ENCODE measurements at places on chromosomes 6 and 20.

DNA sequence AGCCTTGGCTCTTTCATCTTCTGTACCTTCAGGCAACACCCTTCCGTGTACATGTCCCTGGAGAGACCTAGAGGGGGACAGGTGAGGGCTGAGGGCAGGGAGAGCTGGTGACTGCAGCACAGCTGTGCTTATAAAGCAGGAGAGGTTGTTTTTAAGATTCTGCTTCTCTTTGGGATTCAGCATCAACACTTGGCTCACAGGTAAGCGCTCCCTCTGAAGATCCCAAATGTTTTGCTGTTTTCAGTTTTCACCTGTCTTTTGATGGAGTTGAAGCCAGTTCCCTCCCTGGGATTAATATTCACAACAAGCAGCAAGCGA, 19.4 kb upstream of the TRAF3IP2 start:
- no peak for DNase-seq

- no peak for DNase-seq
Observed at GRCh38 chr6:111980971-111981840, 72.7 kb upstream of the CCN6 start.

DNA sequence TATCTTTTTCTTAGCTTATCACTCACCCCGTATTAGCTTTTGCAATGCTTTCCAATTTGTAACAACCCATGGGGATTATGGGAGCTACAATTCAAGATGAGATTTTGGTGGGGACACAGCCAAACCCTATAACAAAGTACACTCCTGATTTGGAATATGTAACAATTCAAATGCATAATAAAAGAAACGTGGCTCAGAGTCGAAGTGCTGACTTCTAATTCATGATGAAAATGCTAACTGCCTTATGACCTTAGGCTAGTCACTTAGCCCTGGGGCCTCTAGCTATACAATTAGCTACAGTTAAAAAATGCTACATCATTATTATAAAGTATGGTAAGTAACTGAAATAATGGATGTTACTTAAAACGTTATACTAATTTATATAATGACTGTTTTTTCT, 955.0 kb upstream of the FLRT3 start:
- no peak for DNase-seq

DNA sequence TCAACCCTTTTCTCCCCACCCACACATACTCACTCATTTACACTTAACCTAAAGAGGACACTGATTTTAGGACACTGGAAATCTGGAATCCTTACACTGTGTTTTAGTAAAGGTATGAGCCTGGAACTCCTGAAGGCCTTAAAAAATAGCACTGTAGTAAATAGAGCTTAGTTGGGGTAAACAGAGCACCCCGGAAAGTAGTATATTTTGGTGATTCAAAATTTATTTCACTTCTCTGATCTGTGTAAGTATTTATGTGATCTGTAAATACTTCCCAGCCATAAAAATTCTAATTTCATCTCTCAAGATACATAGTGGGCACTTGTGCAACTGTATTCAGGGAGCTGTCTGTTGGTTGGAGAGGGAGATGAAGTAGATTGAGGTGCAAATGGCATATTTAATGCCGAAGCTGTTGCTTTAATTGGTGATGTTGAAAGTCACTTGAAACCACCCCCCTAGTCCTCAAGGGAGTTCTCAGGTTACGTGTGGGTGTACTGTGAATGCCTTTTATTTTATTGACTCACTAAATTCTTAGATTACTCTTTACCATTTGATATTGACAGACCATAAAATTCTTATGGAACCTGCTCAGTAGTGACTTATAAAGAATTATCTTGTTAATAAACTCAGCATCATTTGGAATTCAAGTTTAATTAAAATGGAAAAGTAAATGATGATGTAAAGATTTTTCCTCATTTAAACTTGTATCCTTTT, 154.9 kb downstream of the SOX4 start:
- peak; percentile 46 for DNase-seq

DNA sequence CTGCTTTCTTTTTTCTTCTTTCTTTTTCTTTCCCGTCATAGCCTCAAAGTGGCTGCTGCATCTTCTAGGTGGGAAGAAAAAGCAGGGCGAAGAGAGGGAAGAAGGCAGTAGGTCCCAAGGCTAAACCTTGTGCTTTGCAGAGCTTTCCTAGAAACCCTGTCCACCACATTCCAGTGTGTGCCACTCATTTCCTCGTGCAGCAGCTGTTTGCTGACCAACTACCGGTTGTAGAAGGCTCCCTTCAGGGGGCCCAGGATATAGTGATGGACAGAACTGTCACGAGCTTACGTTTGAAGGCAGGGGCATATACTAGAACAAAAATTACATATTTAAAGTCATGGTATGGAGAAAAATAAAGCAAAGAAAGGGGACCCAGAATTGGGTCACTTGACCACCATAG, 103.0 kb downstream of the SASH1 start:
- no peak for DNase-seq

DNA sequence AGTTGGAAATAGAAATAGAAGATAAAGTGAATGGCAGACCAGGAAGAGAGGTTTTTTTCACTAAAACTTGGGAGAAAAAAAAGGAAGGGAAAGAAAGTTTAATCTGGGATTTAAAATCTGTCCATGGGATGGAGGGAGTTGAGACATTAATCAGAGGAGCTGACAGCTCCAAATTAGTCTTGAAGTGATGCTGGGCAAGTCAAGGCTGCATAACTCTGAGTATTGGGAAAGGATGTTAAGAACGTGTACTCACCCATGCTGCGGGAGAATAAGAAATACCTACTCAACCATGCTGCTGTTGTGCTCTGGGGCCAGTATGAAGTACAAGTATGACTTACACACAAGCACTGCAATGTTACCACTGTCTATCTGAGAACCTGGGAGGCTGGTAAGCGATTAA, 47.5 kb downstream of the SNRNP48 start:
- no peak for DNase-seq

GRCh38 chr20:47944682-47945081, 159.4 kb upstream of the SULF2 start:
- DNase-seq = no peak

GRCh38 chr20:54004445-54004844, 65.9 kb downstream of the BCAS1 start:
- no peak for DNase-seq

DNA sequence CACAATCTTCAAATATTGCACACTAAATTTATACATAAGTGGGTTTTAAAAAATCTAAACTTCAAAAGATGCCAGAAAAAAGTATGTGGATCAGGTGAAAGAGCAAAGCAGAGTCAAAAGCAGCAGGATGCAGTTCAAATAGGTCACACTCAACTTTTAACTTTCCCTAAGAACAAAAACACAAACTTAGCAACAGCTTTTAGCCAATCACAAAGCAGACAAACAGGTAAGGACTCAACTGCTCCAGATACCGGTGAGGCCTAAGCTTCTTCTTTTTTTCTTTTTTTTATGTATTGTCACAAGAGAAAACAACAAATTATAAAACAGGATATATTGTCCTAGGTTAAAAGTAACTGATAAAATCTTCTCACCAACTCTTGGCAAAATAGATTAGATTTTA, 74.7 kb downstream of the SESN1 start:
- DNase-seq = no peak

DNA sequence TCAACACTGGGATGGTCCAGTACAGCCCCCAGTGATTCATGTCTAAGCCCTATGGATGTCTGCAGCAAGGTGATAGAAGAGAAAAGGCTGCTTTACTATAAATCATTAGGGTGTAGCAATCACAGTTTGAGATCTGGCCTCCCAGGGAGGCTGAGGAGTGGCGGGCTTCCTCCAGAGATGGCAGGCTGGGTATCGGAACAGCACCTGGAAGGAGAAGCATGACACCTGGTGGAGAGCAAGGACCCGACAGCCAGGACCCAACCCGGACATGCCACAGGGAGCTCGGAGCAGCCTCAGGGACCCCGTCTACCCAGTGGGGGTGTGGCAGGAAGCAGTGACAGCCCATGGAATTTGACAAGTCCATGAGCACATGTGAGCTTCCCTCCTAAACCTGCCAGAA, 114.8 kb upstream of the CD93 start:
- DNase-seq = peak; percentile 28

DNA sequence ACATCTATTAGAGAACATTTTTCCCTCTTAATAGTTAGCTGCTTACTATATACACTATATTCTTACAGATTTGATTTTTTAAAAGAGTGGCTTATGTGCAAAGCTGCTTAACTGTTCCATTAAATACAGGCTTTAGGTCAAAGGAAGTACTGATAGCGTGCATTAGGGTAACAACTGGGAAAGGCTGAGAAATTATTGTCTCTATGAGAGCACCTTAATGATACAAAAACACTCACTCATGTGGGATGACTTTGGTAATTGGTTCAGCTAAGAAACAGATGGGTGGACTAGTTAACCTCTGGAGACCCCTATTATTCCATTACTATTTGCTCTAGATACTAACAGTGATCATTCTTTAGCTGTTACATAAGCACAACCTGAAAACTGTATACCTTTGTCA, 4.0 kb downstream of the DCDC2 start:
- DNase-seq = no peak

- no peak for DNase-seq
Observed at GRCh38 chr20:9374072-9374471, 140.3 kb upstream of the LAMP5 start.

DNA sequence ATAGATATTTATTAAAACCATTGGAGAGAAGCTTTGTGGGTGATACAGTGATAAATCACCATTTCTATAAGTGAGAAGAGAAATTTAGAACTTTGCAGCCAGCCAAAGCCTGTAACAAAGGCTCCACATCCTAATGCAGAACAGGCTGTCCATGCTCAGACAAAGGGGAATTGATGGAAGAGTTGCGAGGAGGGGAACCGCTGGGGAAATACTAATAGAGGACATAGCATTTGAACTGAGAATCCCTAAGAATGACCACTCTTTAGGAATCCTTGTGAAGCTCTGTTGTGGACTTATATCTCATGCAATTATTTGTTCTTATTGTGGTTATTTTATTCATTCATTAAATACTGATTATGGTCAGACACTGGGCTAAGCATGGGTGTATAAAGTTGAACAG, 167.8 kb downstream of the PHF3 start:
- no peak for DNase-seq

GRCh38 chr6:136546331-136546730, 3.9 kb downstream of the MAP7 start:
- DNase-seq = no peak

DNA sequence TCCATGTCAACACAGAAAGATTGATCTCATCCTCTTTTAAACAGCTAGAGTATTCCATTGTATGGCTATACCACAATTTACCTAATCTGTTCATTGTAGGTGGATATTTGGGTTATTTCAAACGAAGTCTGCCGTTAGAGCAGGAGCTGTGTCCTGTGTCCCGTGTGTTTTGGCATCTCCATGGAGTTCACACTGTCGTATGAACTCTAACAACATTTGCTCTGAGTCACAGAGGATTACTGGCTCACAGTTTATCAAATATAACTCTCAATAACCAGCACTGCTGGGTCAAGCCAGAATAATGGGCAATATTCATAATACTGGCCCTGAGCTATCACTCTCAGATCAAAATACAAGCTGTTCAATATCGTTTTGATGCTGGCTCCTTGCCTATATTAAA, 16.4 kb downstream of the TRAM2 start:
- no peak for DNase-seq

DNA sequence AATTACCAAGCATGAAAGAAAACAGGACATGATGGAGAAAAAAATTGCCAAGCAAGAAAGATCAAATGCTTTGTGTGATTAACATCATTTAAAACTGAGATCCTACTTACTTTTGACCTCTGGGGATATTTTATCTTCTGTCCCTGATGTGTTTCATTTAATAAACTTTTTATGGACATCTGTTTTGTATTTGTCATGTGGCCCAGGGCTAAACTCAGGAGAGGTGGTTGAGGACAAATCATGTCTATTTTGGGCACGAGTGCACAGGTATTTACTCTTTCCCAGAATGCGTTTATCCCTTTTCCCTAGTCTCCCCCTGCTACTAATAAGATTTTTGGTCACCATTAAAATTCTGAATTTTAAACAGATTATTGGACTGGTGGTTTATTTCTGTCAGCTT, 128.2 kb downstream of the NCOA3 start:
- DNase-seq = no peak

GRCh38 chr20:56412949-56413348, 889 bp downstream of the CASS4 start:
- DNase-seq = no peak

GRCh38 chr6:159844737-159845645, 44.9 kb downstream of the PNLDC1 start:
- DNase-seq = no peak

- DNase-seq = no peak
Observed at GRCh38 chr20:24227600-24227999, 239.0 kb upstream of the GGTLC1 start.

GRCh38 chr6:110629153-110629552, 152.7 kb upstream of the SLC22A16 start:
- DNase-seq = peak; percentile 44

DNA sequence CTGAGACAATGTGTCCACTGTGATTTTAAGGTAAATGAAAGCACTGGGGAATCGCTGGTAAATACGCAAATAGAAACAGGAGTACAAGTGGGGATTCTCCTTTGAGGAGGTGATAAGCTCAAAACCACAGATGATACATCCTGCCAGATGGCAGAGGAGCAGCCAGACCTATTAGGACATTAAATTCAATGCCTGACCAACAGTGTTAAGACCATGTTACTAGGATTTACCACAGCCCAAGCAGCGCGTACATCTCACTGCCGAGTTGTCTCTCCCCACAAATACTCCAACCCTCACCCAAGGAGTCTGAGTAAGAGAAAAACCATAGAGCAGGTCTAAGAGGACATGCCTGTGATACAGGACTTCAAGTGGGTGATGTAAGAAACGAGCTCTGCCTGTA, 68.9 kb upstream of the TULP1 start:
- DNase-seq = no peak

GRCh38 chr20:24783631-24784492, 165.2 kb upstream of the CST7 start:
- no peak for DNase-seq

DNA sequence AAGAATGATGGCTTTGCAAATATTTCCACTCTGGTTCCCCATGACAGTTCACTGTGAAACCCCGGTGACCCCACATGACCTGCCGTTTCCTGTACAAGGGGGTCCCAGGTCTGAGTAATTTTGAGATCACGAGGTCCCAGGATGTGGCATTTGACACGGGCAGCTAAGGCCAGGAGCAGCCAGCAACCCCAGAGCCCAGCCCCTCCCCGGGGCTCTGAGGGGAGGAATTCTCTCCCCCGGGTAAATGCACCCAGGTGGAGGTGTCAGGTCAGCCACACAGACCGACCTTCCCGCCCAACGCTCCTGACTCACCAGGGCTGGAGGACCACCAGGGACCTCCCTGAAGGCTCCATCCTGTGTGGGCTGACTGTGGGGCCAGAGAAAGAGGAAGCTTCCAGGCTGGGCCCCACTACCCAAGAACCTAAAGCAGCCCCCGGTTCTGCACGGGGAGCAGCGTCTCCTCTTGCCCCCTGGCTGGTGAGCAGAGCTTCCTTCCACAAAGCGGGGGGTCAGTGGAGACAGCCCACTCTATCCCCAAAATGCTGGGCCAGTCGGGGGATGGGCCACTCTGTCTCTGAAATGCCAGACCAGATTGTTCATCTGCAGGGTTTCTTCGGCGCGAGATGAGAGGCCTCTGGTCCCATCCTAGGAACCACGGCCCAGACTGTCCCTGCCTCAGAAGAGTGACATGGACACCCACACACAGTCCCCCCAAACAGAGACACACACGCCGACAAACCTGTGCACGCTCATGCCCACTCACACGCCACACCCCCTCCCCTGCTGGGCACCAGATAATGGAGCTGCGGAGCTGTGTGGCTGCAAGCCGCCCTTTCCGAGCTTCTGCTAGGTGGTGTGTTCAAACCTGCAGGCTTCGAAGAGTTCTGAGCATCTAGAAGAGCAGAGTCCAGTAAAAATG, 23.4 kb upstream of the SLCO4A1 start:
- no peak for DNase-seq

GRCh38 chr6:29912840-29913239, 29.5 kb upstream of the HLA-A start:
- no peak for DNase-seq

Measured in NCI-H2081 (cell line).